Pons (tissue), 1 donor: ENCODE measurements at places on chromosomes 16 and 17.

DNA sequence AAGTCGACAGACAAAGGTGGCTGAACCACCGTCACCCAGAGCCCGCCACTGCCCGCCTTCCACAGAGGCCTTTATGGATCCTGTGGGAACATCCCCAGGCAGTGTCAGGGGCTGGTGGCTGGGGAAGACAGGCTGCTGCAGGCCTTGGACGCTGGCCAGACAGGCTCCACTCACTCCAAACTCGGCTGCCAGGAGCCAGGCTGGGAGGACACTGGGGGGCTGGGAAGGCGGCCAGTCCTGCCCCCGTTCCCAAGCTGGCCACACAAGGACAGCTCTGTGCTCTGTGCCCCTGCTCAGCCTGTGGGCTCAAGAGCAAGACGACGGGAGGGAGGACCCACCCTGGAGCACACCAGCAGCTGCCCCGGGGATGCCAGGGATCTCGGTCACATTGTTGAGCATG lies 7.6 kb upstream of the LCAT start:
- DNase-seq: peak; percentile 89

DNA sequence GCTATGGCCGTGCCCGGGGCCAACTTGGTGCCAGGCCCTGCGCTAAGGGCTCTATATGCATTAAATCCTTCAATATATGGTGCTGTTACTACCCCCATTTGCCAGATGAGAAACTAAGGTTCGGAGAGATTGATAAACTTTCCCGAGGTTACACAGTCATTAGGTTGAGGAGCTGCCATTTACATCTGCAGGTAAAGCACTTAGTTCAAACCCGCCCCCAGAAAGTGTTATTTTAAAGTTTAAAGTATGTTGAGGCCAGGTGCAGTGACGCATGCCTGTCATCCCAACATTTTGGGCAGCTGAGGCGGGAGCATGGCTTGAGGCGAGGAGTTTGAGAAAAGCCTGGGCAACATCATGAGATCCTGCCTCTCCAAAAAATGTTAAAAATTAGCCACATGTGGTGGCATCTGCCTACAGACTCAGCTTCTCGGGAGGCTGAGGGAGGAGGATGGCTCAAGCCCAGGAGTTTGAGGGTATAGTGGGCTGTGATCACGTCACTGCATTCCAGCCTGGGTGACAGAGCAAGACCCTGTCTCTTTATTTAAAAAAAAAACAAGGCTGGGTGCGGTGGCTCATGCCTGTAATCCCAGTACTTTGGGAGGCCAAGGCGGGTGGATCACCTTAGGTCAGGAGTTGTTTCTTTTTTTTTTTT lies 264.7 kb downstream of the PARN start:
- DNase-seq: no peak

GRCh38 chr17:784143-784542 lies 2.0 kb downstream of the MRM3 start:
- DNase-seq: no peak

- DNase-seq: peak; percentile 31
These were observed 70.2 kb upstream of the PSMD7 start for GRCh38 chr16:74226338-74226954.

- no peak for DNase-seq
These were observed 208.7 kb downstream of the KCNJ2 start for GRCh38 chr17:70378076-70378475.

- DNase-seq: peak; percentile 30
These were observed 21.1 kb downstream of the CDR2 start for GRCh38 chr16:22353191-22353919.

- DNase-seq: no peak
These were observed 150.6 kb downstream of the RPTOR start for GRCh38 chr17:80694992-80695912.

GRCh38 chr16:69083306-69083941 lies 22.0 kb upstream of the HAS3 start:
- DNase-seq: no peak

DNA sequence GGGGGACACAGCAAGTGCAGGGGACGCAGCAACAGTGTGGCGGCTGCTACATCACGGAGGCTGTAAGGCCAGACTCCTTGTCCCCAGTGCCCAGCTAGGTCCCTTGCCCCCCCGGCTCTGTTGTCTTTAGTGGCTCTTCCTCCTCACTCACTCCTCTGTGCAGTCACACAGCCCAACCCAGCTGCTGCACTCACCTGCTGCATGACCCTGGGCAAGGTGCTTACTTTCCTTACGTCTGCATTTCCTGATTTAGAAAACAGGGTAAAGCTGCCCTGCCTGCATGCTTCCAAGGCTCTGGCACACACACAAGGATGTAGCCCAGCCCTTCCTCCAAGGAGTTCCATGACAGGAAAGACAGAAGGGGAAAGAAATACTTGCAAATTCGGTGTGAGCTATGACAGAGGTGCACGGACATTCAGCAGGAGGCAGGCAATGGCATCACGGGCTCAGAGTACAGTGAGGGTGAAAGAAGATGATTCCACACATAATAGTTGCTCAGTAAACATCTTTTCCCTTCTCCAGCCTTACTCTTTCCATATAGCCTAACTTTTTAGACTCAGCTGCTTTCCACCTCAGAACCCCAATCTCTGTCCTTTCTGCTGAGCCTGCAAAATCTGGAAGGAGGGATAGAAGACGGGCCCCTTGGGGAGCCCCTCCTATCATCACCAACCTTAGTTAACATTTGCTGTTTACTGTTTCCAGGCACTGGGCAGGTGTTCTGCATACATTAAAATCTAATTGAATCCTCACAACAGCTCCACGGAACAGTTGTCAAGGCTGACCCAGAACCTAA lies 150.9 kb downstream of the MRM1 start:
- DNase-seq: no peak

DNA sequence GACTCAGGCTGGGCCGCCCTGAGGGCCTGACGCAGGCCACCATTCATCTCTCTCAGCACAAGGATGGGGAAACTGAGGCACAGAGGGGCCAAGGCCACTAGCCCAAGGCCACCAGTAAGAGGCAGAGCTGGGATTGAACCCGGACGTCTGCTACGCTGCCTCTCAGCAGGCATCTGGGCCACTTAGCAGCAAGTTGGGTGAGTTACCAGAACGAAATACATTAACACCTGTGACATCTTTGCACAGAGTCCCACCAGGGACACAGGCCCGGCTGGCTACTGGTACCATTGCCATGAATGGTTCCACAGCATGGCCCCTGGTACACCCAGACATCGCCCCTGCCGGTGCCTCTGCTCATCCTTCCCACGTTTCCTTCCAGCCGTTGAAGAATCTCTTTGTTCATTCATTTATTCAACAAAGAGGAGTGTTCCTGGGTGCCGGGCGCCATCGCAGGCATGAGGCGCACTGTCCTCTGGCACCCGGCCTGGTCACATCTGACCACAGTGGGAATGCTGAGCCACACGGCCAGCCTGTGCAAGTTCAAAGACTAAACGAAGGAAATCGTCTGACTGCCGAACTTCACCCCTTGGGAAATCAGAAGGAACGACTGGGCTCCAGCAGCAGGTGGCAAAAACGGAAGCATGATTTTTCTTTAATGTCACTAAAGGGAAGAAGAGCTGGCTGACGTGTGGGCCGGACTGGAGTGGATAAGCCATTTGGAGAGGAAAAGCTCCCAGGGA lies 7.4 kb upstream of the ZNF469 start:
- DNase-seq: peak; percentile 43

- DNase-seq: peak; percentile 39
These were observed 76.0 kb downstream of the VMP1 start for GRCh38 chr17:59783221-59784047.

- DNase-seq: peak; percentile 92
These were observed 2.8 kb downstream of the TOB1 start for GRCh38 chr17:50863221-50863843.

GRCh38 chr17:45428931-45429338 lies 3.7 kb downstream of the ARHGAP27 start:
- DNase-seq: peak; percentile 51

- DNase-seq: no peak
These were observed 12.0 kb downstream of the TBX21 start for GRCh38 chr17:47745037-47745380.

DNA sequence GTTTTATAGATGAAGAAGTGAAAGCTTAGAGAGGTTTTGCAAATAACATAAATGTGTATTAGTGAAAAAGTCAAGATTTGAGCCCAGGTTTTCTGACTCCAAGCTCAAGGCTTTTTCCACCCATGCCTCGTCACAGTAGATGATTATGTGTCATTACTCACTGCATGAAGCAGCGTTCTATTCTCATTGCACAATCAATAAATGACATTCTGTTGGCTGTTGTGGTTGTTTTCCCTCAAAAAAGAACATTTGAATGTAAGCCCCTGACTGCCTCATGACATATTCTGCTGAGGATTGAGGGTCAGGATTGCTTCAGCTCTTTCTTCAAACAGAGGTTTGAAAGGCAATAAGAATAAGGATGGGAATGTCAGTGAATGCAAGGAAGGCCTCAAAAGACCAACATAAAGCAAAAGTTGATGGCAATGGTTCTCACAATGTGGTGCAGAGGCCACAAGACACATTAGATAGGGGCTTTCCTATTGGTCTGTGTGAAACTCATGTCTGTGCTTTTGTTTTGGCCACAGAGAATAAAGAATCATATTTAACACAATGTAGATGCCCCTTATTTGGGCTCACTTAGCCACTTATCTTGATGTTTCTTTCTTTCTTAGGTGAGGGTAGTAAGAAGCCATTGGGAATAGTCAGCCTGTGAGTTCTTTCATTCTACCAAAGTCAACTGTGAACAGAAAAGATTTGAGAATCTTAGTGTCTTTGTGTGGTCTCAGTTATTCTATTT lies 5.4 kb upstream of the MMD start:
- DNase-seq: no peak

GRCh38 chr17:77862890-77863813 lies 95.4 kb upstream of the TNRC6C start:
- DNase-seq: no peak
